ENCODE measurements at places on chromosomes 4 and X.

DNA sequence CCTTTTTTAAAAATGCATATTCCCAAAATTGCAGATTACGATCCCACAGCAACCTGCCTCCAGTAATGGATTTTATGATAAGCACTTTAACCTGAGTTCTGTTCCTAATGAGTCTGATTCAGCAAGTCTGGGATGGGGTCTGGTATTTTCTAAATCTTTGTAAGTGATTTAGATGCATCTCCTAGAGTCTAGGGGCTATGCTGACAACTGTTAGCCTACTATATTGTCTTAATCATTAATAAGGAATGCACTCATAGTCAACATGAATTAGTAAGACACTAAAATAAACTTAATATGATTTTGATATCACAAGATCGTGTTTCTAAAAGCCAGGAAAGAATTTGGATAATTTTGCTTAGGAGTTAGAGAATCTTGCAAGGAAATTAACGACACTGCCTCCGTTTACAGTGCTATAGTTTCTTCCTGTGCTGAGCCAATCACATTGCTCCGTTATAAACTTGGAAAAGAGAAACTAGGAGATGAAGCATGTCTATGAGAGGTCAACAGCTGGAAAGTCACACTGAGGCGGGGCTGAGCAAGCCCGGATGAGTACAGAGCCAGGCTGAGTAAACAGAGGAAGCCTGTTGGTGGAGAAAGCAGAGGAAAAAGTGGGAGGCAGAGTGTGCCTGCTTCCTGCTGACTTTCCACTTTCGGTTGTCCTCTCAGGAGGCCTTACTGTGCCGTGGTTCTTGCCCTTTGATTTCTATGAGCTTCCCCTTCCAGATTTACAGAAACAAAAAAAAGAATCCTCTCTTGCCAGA is 5.4 kb downstream of the SCARB2 start:
- no peak for DNase-seq

DNA sequence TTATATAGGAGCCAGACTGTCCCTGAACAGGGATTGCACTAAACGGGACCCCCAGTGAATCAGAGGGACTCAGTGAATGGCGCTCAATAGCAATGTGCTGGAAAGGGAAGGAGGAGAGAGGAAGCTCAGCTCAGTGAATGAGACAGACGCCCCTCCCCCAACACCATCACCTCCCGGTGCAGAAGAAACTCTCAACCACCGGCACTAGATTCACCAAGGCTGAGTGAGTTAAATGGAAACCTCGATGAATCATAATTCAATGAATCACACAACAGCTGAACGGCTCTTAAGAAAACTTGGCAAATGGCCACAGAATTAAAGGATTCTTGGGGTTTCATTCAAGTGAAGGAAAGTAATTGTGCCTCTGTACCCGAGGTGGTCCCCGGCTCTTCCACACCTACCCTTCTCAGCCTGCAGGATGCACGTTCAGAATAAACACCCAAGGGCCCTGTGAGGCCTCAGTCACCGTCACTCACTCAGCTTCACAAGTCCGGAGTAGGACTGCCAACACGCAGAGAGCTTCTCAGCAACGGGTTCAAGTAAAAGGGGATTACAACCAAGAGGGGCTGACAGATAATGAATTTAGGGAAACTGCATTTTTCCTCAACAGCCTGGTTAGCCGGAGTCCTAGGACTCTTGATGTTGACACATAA is 29.3 kb downstream of the CRMP1 start:
- no peak for DNase-seq

- DNase-seq: no peak
Measured at GRCh38 chr4:151573945-151574344, 165.0 kb downstream of the FHIP1A start.

GRCh38 chr4:8216443-8217245 is 17.6 kb downstream of the SH3TC1 start:
- DNase-seq: no peak

DNA sequence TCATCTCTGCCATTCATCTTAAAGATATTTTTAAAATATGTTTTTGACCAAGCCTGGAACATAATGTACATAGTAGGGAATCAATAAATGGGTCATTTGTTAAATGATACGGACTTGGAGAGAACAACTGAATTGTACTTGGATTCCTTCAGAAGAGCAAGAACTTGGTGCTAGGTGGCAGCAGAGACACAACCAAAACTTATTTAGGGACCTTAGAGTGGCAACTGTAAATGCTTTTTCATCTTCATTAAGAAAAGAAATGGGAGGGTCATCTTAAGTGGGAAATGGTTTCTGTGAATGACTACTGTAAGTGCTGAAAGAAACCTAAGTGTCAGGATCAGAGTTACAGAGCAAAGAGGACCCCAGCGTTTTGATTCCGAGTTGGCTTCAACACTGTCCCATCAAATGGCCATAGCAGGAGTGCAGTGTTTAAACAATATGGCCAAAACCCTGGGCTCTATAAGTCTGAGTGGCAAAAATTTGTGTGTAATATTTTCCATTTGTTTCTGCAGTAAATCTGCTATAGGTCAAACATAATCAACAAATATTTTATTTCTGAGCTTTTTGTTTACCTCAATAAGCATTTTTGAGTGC is 213.6 kb downstream of the PALLD start:
- no peak for DNase-seq

DNA sequence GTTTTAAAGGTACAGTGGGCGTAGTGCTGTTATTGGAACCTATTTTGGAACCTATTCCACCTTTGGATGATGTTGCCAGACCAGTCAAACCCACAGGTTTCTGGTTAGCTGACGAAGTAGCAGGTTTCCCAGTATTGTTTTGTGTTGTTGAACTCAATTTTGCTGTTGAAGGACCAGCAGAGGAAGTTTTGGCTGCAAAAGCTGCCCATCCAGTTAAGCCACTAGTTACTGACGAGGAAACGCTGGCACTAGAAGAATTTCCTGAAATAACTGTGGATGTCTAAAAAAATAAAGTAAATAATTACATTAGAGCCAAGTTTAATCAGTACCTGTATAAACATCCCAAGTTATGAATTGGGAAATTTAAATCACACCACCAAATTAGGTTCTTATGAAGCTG is 25.5 kb downstream of the INTS12 start:
- DNase-seq: no peak

GRCh38 chrX:129556806-129557315 is 16.8 kb downstream of the OCRL start:
- DNase-seq: no peak

DNA sequence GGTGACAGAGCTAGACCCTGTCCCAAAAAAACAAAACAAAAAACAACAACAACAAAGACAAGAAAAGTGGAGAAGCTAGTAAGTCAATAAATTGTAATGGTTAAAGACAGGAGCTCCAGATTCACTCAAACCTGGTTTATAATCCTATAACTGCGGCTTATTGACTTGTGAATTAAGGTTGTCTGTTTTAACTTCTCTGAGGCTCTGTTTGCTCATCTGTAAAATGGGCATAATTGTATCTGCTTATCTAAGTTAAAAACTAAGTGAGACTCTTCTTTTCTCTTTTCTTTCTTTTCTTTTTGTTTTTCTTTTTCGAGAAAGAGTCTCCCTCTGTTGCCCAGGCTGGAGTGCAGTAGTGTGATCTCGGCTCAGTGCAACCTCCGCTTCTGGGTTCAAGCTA is 84.9 kb downstream of the SOWAHB start:
- DNase-seq: no peak

DNA sequence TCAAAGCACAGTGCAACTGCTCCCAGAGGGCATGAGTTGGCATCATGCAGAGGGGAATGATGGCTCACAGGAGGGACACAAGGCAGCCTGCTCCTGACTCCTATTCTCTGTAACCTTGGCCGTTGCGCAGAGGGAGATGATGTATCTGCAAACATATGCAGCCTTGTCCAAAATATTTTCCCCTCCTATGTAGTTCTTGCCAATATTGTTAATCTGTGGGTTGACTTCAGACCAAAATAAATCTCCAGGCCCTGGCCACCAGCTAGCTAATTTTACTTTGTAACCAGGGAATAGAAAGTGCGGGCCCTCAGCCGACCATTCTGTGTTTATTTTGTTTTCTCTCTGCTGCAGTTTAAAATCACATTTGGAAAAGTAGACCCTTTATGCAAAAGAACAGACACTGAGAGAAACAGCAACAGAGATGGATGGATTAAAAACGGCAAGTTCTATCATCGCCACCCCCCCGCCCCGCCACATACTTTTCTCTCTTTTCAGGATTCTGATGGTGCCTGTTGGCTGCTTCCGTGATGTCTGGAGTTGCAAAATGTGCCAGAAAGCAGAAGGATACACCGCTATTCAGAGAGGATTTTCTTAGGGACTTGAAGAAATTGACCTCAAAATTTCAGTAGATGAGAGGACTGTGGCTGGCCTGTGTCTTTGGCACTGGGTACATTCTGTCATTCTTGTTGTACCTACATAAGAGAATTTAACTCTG is 185.3 kb upstream of the BCOR start:
- DNase-seq: no peak

GRCh38 chrX:50716706-50717105 is 97.3 kb downstream of the SHROOM4 start:
- DNase-seq: no peak

DNA sequence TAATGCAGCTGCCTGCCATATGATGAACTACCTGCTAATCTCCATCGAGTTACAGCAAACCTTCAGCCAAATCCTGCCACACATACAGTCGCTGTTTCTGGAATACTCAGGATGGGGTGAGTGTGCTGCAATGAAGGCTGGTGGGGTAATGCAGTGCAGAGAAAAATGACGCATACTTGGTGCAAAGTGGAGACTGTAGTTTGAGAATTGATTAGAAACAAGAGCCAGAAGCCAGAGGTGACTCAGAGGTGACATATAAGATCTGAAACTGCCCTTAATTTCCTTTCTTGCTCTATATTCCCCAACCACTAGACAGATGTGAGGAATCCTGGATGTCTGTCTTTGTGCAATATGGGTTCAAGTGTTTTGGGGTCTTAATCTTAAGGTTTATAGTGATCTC is 22.0 kb downstream of the C4orf54 start:
- DNase-seq: no peak

DNA sequence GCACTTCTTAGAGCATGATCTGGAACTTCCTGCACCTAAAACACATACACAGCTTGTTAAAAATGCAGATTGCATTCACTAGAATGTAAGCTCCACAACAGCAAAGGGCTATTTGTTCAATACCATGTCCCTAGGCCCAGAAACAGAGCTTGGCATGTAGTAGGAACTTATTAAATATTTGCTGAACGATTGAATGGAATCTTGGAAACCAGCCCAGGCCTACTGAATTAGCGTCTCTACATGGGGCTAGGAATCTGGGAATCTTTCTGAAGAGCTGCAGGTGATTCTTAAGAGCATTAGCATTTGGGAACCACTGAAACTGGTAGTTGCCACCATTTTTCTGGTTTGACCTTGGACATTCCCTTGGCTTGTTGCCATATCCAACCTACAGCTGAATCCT is 234.1 kb downstream of the STIM2 start:
- DNase-seq: no peak

DNA sequence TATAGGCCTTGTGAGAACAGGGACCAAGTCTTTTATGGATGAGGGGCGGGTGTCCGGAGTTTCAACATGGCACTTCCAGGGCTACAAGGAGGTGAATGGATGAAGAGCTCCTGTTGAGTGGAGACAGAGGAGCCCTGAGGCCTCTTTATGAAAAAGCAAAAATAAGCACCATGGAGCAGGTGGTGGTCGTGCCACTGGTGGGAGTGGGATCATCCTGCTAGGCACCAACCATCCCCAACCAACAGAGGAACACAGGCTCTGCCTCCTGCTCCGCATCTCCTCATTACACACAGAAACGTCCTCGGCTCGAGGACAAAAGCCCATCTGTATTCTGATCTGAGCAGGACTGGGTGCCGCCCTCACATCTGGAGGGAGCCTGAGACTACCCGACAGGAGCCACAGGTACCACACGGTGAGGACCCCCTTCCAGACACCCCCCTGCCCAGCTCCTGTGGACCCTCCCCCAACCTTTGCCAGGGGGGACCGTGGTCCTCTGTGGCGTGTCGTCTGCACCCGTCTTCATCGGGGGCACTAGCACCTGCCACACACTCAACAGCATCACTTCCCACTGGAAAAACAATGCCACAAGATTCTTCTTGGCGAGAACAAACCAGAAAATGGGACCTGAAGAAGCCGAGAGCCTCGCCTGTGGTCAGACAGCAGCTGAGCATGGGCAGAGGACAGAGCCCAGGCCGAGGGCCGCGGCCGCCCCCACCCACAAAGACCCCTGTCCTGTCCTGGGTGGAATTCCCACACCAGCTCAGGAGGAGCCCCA is 3.9 kb upstream of the PDE6B start:
- DNase-seq: no peak

GRCh38 chrX:122439831-122440230 is 744.2 kb upstream of the GRIA3 start:
- no peak for DNase-seq

GRCh38 chr4:186657764-186658163 is 65.9 kb downstream of the FAT1 start:
- DNase-seq: no peak

DNA sequence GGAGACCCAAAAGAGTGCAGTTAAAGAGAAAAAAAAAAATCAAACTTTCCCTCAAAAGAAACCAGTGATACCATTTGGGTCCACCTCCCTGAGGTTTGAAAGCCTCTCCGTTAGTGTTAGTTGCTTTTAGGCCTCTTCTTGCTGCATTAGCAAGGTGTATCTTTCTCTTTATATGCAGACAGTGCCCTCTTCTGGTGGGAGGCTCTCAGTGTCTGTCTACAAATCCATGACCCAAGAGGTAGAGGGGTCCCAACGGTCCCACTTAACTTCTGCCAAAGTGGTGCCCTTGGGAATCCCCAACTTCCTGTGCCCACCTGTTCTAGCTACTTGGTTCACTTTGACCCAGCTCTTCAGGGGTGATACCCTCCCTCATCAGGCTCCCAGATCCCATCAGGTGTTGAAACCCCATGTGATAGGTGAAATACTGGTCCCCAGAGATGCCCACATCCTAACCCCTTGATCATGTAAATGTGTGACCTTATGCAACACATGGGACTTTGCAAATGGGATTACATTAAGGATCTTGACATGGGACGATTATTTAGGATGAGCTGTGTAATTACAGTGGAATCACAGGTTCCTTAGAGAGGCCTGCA is 63.7 kb upstream of the CD99 start:
- peak; percentile 19 for DNase-seq

DNA sequence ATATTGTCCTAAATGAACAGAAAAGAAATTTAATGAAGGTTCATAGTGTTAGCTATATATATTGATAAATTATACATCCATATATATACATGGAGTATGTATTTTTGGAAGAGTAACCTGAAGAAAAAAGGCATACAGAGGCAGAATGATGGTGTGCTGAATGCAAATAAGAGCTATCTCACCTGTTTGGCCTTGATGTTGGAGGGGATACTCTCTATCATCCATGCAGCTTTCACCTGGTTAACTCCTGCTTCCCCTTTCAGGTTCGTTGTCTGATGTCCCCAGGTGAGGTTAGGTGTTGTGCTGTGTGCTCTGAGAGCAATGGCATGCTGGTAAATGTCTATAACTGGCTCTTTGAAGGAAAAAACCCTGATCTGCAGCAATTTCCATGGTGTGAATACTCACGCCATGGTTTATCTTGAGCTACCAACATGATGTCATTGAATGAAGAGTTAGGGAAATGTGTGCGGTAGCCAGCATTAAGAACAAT is 31.8 kb upstream of the SPP1 start:
- no peak for DNase-seq

- no peak for DNase-seq
Measured at GRCh38 chrX:54470054-54470760, 25.8 kb downstream of the FGD1 start.

Data from GM06990 (cell line).